ENCODE measurements at places on chromosomes 1 and 21.

GRCh38 chr1:1001057-1001783 lies 1.3 kb upstream of the HES4 start:
- no peak for DNase-seq

- DNase-seq, result peak; percentile 14
Measured at GRCh38 chr1:31064718-31065309, 703 bp downstream of the PUM1 start.

DNA sequence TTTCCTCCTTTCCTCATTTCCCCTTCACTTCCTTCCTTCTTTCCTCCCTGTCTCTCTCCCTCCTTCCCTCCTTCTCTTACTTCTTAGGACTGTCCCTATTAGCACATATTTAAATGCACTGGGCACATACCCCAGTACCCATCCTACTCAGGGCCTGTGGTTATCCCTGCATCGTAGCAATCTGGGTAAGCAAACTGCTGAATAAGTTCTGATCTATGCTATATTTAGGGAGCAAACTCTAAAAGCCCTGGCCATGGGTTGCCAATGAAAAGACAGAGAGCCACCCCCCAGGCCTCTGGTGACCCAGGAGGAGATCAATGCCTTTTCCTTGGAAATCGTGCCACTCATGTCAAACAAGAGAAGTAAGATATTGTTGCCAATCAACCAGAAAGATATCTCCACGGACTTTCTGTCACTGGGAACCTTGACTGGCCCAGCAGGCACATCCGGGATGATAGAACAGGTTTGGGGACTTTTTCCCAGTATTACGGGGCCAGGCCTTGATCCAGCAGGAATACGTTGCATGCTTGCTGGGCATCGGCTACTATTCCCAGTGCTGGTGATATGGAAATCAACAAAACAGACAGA lies 5.4 kb downstream of the FAM3B start:
- DNase-seq, result no peak

DNA sequence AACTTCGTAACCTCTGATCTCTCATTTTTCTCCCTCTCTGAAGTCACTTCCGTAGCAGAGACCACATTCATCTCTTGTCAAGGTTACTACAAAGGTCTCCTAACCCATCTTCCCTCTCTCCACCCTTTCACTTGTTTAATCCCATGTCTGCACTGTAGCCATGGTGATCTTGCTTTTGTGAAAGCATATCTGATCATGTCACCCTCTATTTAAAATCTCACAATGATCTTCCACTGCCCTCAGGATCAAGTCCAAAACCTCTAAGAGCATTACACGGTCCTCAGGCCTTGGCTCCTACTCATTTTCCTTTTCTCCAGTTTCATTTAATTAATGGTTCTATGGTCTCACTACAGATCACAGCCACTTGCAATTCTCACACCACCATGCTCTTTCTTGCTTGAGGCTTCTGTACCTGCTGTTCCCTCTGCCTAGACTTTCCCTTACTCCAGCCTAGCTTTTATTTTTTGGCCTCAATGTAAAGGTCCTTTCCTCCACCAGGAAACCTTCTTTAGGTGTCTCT lies 12.1 kb downstream of the ARHGEF11 start:
- no peak for DNase-seq

- DNase-seq, result no peak
Measured at GRCh38 chr21:40990366-40990765, 143.4 kb upstream of the DSCAM start.

DNA sequence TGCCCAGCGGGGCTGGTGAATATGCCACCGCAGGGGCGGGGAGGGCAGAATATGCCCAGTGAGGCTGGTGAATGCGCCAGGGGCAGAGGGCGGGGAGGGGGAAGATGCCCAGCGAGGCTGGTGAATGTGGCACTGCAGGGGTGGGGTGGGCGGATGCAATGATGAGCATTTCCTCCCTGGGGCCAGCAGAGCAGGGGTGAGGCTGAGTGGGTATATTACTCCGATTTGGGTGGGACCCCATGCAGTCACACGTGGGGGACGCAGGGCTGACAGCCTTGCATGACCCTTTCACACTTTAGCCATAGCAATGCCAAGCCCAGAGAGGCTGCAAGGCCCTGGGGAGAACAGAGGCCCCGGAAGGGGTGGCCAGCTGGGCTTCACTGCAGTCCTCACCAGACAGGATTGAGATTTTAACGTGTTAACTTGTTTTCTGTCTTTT lies 9.3 kb upstream of the SLX9 start:
- DNase-seq, result no peak

GRCh38 chr1:228207381-228207810 lies 448 bp upstream of the OBSCN start:
- DNase-seq, result no peak

GRCh38 chr1:5896706-5897660 lies 95.2 kb downstream of the NPHP4 start:
- peak; percentile 86 for DNase-seq

GRCh38 chr1:51729824-51730301 lies 113.0 kb downstream of the OSBPL9 start:
- DNase-seq, result no peak

DNA sequence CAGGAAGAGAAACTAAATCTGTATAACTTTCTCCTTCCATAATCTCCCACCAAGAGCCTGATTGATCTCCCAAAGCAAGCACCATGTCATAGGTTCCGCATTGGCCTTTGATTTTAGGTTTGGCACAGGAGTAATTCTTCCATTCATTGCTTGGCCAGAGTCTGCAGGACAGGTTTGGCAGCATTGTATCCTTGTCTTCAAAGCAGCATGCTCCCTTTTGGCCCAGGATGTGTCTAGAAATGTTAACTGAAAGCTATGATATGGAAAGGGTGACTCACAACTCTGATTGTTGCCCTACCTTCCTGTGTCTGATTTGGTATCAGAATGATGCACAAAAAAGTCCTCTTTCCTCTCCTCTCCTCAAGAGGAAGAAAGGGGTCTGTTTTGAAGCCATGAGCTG lies 824.3 kb upstream of the PRMT6 start:
- DNase-seq, result no peak

DNA sequence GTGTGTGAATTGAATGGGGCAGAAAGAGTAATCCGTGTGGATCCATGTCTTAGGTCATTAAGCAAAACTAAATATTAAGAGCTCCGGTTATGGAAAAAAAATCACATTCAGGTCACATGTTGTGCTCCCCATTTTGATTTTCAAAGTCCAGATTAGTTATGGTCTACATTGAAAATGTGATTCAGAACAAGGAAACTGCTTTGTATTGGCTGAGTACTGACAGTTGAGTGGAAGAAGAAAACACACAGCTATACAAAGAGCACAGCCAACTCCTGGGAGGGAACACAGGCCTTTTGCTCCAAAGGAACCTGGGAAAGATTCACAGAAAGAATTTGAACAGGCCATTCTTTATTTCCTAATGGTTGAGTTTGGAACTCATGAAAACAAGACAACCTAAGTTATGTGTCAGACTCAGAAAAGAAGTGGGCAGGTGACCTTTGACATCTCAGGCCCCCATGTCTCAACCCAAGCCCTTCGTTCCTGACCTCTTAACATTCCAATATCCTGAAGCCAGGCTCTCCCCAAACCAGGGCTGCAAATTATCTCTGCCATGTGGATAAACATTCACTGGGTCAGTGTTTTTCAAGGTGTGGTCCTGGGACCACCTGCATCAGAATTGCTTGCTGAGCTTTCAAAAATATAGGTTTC lies 159.3 kb upstream of the LMO4 start:
- DNase-seq, result no peak

DNA sequence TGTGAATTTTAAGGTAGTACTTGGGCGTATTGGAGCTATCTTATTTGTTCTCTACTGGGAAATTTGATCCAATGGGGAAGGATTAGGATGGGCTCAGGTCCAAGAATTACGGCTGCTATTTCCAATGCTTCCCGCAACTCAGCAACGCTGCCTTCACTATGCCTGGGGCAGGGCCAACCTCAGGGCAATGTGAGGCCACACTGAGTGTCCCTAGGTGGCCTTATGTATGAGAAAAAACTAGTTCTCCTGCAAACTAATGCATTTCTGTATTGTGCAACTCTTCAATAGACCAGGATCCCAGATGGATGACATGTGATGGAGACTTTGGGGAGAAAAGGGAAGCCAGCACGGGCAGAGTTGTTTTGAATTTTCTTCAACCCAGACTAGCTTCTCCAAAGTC lies 168.1 kb downstream of the DUSP10 start:
- DNase-seq, result no peak

DNA sequence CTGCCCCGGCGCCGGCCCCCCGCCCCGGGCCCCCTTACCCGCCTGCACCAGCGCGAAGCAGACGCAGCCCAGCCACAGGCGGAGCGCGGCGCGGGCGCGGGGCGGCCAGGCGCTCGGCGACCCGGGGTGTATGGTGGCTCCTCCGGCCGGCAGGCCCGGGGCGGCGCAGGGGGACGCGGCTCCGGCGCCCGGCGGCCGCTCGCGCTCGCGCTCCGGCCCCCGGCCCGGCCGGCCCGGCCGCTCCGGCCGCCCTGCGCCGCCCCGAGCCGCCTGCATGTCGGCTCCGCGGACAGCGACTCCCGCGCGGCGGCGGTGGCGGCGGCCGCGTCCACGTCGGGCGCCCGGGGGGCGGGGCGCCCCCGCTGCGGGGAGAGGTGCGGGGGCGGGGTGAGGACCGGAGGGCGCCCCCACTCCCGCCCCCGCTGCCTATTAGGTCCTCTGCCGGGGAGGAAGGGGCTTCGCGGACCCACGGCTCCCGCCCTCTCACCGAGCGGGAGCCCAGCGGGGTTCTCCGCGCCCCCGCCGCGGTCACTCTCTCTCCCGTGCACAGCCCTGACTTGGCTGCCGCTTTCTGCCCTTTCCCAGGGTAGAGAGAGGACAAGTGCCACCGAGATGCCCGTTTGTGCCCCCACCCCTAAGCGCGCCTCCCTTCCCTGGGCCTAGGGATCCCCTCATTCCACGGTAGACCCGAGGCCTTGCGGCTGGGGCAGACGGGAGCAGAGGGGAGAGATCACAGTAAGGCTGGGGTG lies at the start of gene FNDC5:
Gene FNDC5 (minus strand): TSS at position 298 of the 749 bp plus-strand sequence.
- DNase-seq, result no peak

DNA sequence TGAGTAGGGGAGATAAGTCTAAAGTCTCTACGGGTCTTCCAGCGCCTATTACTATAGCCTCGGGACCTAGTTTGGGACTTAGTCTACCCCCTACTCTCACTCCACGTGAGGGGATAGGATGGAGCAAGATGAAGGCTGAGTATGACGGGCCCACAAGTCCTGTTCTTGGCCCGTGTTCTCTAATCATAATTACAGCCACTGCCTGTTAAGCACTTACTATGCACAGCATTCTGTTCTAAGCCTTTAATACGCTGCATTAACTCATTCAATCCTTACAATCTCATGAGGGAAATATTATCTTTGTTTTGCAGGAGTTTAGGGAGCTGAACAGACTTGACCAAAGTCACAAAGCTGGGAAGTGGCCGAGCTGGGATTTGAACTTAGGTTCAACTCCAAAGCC lies 23.9 kb upstream of the EPB41 start:
- DNase-seq, result no peak

DNA sequence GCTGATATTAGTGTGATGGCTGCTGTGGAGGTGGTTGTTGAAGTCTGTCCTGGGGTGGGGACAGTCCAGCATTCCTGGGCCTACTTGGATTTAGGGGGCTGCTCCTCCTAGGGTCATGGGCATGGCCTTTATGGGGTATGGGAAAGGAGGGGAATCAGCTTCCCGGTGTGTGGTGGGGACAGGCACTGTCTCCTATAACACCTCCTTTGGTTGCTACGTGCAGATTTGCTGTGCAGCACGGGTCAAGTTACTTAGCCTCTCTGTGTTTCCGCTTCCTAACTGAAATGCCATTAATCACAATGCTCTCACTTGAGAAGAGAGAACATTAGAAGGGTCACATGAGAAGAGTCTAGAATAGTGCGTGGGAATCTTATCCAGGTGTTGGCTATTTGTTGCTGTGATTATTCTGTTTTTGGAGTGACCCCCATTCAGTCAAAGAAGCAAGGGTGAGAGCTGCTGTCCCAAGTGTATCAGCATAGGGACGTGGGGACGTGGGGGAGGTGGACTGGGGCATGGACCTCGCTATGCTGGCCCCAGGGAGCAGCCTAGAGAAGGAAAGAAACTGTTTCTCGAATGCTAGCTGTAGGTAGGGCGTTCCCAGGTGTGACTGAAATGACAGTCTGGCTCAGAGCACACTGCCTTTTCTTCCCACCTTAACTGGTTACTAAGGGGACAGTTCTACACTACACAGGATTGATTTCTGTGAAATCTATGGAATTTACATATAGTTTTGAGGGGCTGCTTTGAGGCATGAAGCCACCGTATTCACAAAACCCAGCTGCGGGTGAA lies 19.9 kb downstream of the SOX13 start:
- peak; percentile 15 for DNase-seq

- DNase-seq, result no peak
Measured at GRCh38 chr1:197418693-197419092, 150.6 kb downstream of the CRB1 start.

GRCh38 chr1:244897476-244898254 lies 33.3 kb upstream of the HNRNPU start:
- DNase-seq, result no peak

DNA sequence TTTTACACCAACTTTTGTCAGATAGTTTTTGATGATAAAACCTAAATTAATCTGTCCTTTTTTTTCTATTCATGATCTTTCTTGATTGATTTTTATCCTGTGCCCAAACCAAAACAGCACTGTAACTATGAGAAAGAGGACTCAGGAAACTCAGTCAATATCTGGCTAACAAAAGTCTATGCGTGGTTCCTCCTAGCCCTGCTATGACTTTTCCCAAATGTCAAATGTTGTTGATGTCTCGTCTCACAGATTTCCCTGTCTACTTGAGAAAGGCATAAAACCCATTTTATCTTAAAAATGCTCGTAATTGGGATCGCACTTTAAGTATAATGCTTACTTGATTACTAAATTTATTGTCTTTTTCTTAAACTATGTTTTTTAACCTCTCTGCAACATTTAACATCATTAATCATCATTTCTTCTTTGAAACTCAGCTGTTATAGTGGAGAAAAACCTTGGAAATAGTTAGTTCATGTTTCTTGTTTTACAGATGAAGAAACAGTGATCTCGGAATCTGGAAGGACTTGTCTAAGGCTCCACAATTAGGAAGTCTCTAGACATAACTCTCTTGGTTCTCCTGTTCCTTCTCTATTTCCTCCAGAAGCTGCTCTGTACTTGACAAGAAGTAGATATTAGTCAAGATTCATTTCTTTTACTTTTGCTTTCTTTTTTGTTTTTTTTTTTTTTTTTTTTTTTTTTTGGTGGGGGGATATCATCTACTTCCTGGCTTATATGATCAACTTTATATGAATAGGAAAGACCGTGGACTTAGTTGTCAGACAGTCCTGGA lies 26.2 kb upstream of the PTPRC start:
- no peak for DNase-seq

- no peak for DNase-seq
Measured at GRCh38 chr1:84069236-84069845, 70.4 kb upstream of the TTLL7 start.

- DNase-seq, result no peak
Measured at GRCh38 chr1:228372183-228373003, 34.2 kb downstream of the TRIM11 start.

DNA sequence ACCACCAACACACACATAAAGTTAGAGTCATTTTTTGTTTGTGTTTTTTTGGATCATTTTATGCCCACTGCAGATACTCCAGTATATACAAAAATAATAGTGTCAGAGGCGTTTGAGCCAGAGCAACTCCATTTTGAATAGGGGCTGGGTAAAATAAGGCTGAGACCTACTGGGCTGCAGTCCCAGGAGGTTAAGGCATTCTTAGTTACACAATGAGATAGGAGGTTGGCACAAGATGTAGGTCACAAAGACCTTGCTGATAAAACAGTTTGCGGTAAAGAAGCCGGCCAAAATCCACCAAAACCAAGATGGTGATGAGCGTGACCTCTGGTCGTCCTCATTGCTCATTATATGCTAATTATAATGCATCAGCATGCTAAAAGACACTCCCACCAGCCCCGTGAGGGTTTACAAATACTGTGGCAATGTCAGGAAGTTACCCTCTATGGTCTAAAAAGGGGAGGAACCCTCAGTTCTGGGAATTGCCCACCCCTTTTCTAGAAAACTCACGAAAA lies 40.6 kb downstream of the GJA5 start:
- DNase-seq, result no peak
